ENCODE measurements at places on chromosomes 12 and 14.

GRCh38 chr12:79482323-79482722 lies 208.4 kb downstream of the PAWR start:
- DNase-seq = no peak

- DNase-seq = no peak
These were observed 34.4 kb upstream of the MANSC4 start for GRCh38 chr12:27814411-27814810.

- no peak for DNase-seq
These were observed 171.6 kb downstream of the SLC6A15 start for GRCh38 chr12:84741031-84741430.

DNA sequence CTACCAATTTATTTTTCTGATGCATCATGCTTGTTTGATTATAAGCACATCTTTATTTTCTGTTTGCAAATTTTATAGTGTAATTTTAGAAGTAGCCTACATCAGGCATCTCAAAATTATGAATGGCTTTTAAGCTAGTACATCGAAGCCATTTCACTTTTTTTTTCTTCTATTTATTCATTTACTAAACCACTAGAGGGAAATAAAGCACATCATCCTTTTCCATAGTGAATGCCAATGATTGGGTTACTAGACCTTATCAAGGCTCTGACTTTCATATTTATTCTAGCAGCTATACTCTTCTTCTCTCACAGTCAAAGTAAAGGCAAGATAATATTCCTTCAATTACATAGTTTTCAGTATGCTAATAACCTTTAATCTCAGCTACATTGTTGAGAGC lies 736.4 kb upstream of the LRFN5 start:
- DNase-seq = no peak

DNA sequence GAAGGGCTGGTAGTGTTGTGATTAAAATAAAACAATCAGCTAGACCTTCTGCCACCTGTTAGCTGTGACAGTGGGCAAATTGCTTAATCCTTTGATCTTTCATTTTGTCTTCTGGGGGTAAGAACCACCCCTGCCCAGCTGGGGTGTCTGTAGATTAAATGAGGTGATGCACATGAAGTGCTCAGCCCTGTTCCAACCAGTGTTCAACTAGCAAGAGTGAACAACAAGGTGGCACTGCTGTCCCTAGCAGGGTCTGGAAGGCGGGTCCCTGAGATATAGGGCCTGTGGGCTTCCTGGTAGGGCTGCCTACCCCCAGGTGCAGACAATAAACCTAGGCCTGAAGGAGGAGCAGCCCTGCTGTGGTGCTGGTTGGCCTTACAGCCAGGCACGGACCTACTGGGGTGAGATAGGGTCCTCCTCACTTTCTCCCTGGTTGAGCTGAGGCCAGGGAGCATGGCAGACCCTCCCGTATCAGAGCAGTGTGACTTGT lies 60.6 kb downstream of the ARL6IP4 start:
- DNase-seq = no peak

- no peak for DNase-seq
These were observed 135.0 kb downstream of the FOXG1 start for GRCh38 chr14:28901631-28902030.

DNA sequence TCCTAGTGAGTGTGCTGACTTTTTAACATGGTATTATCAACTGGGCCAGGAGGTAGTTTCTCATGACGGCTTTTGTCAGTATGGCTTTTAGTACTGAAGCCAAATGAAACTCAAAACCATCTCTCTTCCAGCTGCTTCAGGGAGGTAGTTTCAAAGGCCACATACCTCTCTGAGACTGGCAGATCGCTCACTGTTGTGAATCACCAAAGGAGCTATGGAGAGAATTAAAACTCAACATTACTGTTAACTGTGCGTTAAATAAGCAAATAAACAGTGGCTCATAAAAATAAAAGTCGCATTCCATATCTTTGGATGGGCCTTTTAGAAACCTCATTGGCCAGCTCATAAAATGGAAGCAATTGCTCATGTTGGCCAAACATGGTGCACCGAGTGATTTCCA lies 141.1 kb downstream of the HMGA2 start:
- no peak for DNase-seq

DNA sequence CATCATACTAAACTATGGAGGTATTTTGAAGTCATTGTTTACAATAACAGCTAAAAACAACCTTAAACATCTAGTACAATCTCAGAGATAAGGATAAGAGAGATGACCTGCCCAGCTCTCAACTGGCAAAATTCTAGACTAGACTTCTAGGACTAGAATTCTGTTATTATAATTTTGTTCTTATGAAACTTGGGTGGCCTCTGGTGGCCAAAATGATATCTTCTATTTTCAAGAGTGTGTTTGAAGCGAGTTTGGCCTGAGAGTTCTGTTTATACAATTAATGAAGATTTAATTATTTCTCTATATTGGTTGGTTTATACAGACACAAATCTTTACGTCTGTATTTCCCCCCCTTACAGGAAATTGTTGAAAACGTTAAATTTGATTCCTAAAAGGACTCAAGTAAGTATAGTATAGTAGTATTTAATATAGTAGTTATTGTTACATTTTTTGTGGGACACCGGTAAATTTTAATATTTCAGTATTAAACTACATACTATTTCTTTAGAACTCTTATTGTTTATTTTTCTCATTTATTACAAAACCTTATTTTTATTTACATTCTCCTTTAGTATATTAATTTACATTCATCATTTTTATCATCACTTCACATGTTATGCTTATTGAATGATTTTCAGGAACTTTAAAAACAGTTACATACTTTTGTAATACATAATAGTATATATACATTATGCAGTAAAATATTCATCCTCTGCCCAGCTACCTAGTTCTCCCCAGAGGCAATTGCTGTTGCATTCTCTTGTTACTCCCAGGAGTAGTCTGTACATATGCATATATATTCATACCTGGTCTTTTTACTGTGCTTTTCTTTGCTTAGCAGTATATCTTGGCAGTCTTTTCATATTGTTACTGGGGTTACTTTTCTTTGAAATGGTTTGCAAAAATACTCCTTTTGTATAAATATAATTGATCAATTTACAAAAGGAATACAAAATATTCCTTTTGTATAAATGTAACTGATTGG lies 6.6 kb downstream of the PPHLN1 start:
- DNase-seq = peak; percentile 12

GRCh38 chr12:121697093-121697698 lies 15.4 kb upstream of the TMEM120B start:
- DNase-seq = no peak

- DNase-seq = no peak
These were observed 5.9 kb downstream of the KLHL33 start for GRCh38 chr14:20429801-20430669.

DNA sequence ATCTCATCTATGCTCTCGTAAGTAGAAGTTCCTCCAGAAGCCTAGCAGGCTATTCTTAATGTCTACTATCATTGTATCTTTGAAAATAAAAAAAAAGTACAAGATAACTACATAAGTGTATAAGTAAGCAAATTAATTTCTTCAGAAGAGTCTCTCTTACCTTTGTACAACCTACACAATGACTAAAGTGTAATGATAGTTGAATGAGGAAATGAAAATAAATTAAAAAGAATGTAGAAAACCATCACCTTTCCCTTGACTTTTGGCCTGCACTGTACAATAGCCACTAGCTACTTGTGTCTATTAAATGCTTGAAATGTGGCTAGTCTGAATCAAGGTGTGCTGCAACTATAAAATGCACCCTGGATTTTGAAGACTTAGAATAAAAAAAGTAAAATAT lies 229.9 kb upstream of the FOXN3 start:
- no peak for DNase-seq

- DNase-seq = no peak
These were observed 50.0 kb downstream of the SOX5 start for GRCh38 chr12:23899434-23899833.

DNA sequence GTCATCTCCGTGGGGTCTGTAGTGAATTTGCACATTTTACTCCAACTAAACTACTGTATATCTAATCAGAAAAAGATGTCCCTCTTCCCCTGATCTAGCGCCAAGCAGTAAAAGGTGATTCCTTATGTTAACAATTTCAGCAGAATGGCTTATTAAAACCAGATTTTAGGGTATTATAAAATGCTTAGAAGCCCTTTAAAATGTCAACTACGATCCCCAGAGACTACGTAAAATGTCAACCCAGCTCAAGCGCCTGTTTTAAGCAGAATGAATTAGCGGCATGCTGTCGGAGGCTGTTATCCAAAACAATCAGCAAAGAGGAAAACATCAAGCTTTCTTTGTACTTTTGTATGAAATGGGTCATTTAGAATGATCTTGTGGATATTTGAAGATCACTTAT lies 408.9 kb downstream of the SOX5 start:
- DNase-seq = no peak

DNA sequence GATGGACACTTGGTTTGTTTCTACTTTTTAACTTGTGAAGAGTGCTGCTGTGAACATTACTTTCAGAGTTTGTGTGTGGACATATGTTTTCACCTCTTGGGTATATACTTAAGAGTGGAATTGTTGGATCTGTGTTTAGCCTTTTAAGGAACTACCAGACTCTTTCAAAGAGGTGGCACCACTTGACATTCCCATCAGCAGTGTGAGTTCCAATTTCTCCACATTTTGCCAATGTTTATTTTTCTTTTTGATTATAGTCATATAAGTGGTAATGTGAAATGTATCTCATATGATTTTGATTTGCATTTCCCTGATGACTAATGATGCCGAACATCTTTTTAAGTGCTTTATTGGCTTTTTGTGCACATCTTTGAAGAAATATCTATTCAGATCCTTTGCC lies 44.8 kb downstream of the ARHGAP5 start:
- DNase-seq = no peak

DNA sequence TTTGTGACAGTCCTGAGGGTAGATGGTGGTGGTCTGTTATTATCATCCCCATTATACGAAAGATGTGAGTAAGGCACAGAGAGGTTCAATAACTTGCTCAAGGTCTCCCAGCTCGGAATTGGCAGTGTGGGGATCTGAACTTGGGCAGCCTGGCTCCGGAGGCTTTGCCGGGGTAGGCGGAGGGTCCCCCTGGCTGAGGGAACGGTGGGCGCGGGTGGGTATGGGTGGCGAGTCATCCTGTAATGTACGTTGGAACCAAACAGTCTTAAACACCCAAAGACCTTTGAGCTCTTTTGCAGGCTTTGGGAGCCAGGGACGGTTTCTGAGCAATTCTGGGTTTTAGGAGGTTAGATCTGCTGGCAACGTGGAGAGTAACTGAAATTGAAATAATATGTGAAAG lies 16.5 kb downstream of the SLC24A4 start:
- DNase-seq = no peak

DNA sequence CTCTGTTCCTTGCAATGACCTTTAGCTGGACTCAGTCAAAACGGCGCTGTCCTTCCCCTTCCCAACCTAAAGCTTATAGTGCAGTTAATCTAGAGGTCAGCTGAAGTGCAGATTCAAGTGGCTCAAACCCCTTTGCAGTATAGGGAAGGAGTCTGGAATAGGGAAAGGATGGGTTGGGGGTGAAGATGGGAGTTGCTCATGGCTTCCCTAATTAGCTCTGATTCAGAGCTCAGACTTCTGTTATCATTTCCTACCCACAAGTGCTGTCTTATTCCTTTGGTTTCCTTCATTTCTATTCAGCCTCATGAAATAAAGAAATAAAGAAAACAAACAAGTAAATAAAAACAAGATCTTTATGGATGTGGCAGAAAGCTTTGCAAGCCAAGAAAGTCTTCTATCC lies 264.0 kb upstream of the HMGA2 start:
- no peak for DNase-seq

GRCh38 chr12:121038861-121039668 lies at the start of gene OASL:
OASL (minus strand) TSS chr12:121039246; CDS start chr12:121038971, 275 bp downstream.
- no peak for DNase-seq

DNA sequence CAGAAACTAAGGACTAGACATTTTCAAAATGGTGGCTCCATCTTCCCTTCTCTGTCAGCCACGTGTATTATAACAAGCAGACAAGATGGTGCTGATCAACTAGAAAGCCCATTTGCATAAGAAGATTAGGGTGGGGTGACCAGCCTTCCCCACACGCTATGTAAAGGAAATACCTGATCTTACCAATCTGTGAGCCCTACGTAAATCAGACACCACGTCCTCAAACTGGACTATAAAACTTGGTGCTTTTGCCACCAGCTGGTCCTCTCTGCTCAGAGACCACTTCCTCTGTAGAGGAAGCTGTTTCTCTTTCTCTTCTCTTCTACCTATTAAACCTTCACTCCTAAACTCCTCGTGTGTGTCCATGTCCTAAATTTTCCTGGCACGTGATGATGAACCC lies 101.1 kb upstream of the PLEKHG7 start:
- DNase-seq = no peak

- DNase-seq = no peak
These were observed 150.1 kb downstream of the EGLN3 start for GRCh38 chr14:33800735-33801163.

DNA sequence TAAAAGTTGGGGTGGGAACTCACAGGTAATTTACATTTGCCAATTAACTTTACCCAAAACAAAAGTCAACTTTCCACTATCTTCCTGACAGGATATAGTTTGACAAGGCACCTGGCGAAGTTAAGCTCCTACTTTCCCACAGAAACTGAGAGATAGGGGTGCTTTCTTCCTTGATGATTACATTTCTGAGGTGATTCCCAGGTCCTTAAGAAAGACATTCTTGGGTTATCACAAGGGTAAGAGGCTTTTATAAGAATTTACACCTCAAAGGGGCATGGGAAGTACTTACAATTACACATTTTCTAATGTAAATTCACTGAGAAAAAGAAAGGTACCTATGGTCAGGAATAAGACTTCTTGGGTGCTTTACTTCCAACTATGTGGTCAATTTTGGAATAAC lies 660.9 kb upstream of the MGAT4C start:
- no peak for DNase-seq

DNA sequence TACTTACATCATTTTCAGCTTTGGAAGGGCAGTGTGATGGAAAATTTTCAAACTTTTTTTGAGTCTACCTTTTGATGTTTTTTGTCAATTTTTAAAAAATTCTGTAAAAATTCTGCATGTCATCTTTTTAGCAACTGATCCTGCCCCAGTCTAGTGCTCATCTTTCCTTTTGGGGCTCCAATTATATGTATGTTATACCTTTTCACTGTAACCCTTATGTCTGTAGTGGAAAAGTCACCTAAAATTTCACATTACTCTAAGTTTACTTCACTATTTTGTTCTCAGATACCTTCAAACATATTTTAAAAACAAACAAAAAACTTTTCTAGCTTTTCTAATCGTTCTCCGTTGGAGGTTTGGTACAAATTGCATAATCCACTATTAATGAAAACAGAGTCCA lies 32.5 kb upstream of the MYRFL start:
- no peak for DNase-seq

DNA sequence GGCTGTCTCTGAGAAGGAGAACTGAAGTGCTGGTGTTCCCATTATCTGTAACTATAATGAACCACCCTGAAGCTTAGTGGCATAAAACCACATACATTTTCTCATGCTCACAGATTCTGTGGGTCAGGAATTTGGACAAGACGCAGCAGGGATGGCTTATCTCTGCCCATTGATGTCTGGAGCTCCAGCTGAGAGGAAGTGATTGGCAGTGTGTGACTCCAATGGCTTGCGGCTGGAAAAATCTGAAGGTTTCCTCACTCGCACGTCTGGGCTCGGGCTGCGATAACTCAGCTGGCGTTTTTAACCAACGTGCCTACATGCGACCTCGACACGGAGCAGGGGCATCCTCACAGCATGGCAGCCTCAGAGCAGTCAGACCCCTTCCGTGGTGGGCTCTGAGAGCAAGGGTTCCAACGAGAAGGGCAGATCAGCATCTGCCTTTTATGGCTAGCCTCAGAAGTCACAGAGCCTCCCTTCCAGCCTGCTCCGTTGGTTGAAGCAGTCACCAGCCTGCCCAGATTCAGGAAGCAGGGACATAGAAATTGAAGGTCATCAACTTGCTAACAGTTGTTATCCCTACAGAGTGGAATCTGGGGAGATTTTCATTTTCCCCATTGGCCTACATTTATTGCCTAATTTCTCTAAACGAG lies 143.3 kb upstream of the BCL2L14 start:
- DNase-seq = no peak

GRCh38 chr14:96739200-96739910 lies 57.8 kb upstream of the VRK1 start:
- no peak for DNase-seq

All from left renal pelvis (tissue), 4 donors.